Hematopoietic multipotent progenitor cell treated with erythropoietin and hydrocortisone succinate and interleukin-3 and kit ligand, for 17 days (in vitro differentiated cells): ENCODE measurements at places on chromosomes 11 and 22.

DNA sequence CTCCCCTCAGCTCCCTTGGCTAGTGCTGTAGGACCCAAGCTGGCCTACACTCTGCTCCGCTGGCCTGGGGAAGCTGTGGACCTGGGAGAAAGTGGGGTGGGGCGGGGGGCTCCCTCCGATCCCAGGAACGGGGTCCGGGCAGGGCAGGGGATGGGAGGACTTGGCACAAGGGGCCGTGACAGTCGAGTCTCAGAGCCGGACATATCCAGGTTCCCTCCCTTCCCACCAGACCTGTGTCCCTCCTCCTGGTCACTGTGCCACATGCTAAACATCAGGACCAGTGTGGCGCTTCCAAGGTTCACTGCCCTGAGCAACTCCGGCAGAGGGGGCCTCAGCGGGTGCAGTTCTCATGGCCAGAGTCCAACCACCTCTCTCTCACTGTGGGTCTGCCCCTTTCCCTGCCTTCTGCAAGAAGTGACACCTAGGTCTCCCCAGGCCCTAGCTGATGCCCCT, 2.0 kb downstream of the DUSP8 start:
- DNase-seq, result no peak

- DNase-seq, result no peak
These were observed 114.7 kb downstream of the BUD13 start for GRCh38 chr11:116657842-116658825.

DNA sequence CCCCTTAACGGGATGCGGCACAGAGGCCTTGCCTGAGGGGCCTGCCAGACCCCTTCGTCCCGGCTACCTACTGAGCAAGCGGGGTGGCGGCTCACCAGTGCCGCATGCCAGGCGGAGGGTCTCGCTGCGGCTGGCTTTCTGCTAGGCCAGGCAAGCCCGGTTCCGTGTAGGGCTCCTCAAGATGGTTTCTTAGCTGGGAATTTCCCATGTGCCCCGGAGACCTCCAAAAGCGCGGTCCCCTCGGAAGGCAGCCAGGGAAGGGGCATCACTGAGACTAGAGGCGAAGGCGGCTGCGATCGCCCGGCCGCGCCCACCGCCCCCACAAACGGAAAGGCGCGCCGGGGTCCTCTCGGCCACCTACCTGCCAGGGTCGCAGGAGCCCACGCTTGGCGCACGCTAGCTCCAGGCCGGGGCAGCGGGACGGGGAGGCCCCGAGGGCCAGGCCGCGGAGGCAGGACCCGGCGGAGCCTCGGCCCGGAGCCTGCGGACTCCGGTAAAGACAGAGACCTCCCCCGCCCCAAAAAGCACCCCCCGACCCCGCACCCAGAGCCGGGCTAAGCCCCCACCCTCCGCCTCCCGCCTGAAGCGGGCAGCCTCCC, 23.8 kb downstream of the MICAL3 start:
- DNase-seq, result peak; percentile 37

GRCh38 chr11:11268706-11269105, 84.3 kb downstream of the CSNK2A3 start:
- DNase-seq, result no peak
